ENCODE measurements at places on chromosomes 3 and 15. TPM values are rescaled to one million over a fixed set of nuclear protein-coding genes. Genes with fewer than 3 reads are reported as not detected.

Gene PLA2G4F
- not detected for total RNA-seq

Gene PRTG
- 7.5 TPM for total RNA-seq

Gene PLCB2
- total RNA-seq, result under 0.01 TPM

Gene LRRIQ4
- total RNA-seq, result not detected

Gene GPR149
- total RNA-seq, result not detected

GRCh38 chr15:63544258-63545026 lies 40.0 kb downstream of the USP3 start:
- DNase-seq, result no peak

Gene CYP11A1
- not detected for total RNA-seq

DNA sequence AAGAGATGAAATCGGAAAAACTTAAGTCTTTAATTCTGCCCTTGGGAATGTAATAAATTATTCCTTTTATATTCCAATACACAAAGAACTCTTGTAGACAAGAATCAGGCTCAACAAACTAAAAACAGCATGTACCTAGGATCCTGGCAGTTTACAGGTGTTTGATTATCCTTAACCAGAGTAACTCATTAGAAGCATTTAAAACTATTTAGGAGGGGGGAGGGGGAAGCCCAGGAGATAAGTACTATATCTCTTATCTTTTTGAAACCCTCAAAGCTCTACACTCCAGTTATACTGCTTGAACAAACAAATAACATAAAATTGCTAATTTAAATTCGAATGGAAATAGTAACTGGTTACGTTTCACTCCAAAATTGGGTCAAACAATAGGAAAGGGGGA lies 1.9 kb downstream of the CNBP start:
- DNase-seq, result no peak

DNA sequence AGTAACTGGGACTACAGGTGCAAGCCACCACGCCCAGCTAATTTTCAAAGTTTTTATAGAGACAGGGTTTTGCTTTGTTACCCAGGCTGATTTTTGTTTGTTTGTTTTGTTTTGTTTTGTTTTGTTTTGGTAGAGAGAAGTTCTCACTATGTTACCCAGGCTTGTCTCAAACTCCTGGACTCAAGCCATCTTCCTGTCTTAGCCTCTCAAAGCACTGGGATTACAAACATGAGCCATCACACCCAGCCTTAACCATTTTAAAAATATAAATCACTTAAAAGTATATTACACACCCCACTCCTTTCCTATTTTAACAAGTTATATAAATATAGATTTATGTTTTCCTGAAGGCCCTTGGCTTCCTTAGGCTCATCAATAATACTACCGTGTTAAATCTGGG lies 6.5 kb upstream of the DYNC1LI1 start:
- DNase-seq, result no peak

Gene COL6A5
- total RNA-seq, result not detected

Gene SNAPC5
- total RNA-seq, result 21.4 TPM
